GM12878 (cell line): ENCODE measurements at places on chromosomes 4 and X.
A peak's percentile ranks its signal among the peaks of the same experiment; 100 is the strongest.

DNA sequence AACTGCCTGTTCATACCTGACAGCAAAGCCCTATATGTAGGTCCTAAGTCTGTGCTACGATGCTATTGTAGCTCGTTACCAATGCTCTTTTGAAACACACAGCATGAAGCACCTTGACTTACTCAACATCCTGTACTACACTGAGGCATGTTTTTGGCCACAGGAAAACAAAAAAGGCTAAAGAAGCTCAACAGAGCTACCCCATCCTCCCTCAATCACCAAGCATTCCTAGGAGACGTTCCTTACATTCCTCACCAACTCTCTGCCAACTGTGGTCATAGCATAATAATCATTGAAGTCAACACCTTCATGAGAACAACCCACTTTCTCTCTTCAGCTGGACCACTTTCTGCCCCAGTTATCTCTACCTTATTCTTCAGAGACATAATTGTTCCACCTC is 73.7 kb upstream of the SLC25A43 start:
- no peak for DNase-seq

- DNase-seq: no peak
These were observed 703.0 kb downstream of the PCDH18 start for GRCh38 chr4:136829280-136829679.

DNA sequence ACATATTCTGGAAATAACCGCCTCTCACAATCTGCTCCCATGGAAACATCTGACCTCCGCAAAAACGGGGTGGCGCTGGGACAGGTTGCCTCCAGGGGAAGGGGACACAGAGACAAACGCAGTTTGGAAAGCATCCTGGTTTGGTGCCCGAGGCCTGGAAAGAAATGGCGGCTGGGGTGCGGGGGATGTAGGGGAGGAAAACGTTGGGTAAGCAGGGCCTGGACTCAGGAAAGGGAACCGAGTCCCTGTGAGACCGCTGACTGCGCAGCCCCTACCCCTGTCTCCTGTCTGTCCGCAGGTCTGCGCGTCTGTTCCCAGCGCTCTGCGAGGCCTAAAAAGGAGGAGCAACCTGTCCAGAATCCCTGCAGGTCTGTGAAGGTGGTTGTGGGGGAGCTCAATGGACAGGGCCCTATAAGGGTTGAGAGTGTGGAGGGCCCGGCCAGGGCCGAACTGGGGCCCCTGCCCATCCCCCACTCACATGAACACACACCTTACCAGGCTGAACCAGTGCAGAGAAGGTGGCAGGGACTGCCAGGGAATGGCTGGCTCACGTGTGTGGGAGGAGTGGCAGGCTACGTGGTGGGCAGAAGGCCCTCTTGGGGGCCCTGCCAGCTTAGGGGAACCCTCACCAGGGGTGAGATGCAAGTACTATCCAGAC is 672 bp downstream of the TCEAL3 start:
- no peak for DNase-seq

GRCh38 chrX:7316887-7317286 is 168.9 kb upstream of the PUDP start:
- no peak for DNase-seq

GRCh38 chr4:10809905-10810304 is 125.3 kb upstream of the CLNK start:
- DNase-seq: peak; percentile 40

- no peak for DNase-seq
These were observed 2.2 kb downstream of the NHS start for GRCh38 chrX:17377091-17377717.

- no peak for DNase-seq
These were observed 91.7 kb upstream of the ADRA2C start for GRCh38 chr4:3674479-3674851.

GRCh38 chr4:71243091-71243833 is 95.6 kb upstream of the SLC4A4 start:
- no peak for DNase-seq

DNA sequence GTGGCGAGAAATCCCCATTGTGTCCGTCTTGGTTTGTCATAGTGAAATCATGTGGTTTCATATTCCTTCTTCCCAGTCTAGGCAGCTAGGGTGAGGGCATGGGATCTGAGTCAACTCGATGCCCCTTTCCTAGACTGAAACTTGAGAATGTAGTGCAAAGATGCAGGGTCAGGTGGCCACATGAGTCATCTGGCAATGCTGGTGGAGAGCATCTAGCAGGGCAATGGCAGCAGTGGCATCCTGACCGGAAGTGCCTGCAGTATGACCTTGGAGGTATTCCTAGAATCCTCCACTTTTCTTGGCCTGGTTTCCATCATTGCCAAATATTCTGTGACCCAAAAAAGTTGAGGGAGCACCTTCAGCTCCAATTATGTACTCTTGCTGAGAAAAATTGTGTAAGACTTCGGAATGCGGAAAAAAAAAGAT is 39.1 kb upstream of the TMEM184C start:
- no peak for DNase-seq

- no peak for DNase-seq
These were observed 595.9 kb downstream of the CENPC start for GRCh38 chr4:66949419-66949818.

- DNase-seq: no peak
These were observed 626 bp downstream of the JADE3 start for GRCh38 chrX:46912603-46913491.

- no peak for DNase-seq
These were observed 93.7 kb downstream of the RTL5 start for GRCh38 chrX:72038016-72038415.

DNA sequence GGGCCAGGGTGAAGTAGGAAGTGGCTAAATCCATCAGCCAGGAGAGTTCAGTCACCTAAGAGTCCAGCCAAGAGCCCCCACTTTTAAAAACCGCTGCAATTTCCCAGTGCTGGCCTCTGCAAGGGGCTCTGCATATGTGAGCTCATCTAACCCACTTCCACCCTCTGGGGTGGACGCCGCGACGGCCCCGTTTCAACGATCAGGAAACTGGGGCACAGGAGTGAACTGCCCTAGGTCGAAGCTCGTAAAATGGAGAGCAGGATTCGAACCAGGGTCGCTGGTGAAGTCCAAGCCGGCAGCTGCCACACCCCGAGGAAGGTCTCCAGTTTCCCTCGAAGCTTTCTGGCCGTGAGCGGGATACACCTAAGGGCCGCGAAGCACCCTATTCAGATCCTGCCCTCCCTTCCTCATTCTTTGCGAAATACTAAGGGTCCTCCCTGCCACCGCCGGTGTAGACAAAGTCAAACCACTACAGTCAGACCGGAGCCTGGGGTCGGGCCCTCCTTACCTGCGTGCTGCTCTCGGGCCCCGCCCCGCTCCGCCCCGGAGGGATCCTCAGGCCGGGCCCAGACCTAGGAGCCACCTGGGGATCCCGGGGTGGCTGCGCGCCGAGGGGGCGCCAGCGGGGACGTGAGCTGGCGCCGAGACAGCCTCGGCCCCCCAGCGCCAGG is 446 bp downstream of the EVC2 start:
- no peak for DNase-seq

DNA sequence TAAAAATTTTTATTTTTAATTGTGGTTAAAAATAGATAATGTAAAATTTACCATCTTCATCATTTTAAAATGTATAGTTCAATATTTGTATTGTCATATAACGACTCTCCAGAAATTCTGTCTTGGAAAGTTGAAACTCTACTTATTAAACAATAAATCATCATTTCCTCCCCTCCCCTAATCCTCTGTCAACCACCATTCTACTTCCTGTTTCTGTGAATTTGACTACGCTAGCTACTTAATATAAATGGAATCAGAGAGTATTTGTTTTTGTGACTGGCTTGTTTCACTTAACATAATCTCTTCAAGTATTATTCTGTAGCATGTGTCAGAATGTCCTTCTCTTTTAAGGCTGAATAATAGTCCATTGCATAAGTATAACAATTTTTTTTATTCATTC is 729.0 kb upstream of the AADAT start:
- no peak for DNase-seq

DNA sequence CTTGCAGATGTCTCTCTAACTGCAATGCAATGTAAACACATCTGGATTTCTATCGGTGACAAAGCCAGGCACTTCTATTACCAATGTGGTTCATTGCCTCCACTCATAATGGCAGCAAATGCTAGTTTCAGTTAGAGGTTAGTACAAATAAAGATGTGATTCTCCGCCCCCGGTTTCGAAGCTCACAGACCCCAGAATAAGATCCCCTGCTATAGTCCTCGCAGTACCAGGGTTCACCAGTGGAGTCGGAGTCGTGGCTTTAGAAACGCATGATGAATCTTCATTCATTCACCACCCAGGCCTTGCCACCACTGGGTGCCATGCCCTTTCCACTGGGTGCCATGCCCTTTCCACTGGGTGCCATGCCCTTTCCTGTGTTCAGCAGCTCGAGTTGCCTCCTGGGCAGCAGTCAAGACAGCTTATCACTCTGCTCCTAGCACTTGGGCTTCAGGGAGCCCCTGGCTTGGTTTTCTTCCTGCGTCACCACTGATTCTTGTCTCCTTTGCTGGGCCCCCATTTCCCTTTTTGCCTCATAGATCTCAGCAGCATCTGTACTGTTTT is 3.5 kb upstream of the NAA10 start:
- no peak for DNase-seq

DNA sequence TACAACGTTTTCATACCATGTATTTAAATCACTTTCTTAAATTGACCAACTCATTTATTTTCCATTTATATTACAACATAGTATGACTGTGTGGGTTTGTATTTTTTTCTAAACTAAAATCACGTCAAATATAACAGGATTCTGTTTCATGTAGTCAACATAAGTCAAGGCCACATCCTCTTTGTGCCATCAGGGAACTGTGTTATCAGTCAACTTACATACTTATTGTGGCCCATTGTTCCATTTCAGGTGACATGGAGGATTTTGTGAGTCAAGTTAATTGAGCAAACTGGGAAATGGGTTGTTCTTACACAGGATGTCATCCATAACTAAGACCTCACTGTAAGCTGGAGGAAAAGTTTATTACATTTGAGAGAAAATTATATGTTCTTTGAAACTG is 35.9 kb downstream of the STK26 start:
- no peak for DNase-seq

DNA sequence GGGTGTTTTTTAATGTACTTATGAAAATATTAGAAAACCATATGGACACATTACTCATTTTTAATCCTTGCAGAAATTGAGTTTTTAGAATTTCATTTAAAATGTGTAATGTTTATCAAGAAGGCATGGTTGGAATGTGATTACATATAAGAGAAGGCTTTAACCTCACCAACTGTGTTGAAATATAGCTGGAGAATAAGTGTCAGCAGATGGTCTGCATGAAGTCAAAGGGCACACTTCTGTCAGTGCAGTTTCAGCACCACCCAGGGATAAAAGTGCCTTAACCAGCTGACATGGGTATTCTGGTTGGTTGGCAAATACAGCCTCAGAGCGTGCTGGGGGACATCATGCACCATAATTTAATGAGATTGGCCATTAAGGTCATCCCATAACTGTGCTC is 21.2 kb upstream of the ANTXR2 start:
- no peak for DNase-seq

DNA sequence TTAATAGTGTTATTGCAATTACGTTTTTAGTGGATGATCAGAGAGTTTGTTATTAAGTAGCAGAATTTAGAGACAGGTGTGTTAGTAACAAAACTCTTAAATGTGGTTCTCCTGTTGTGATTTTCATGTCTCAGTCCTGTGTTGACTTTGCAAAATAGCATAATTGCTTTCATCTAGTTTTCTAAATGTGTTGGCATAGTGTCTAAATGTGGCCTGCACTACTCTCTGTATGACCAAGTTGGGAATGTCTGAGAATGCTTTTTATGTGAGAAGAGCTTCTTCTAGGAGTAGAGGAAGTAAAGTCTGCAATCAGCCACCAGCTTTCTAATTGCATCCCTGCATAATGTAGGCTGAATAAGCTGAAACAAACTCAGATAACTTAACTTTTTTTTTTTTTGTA is 158.6 kb upstream of the FAT1 start:
- no peak for DNase-seq

- no peak for DNase-seq
These were observed 37.9 kb upstream of the TENM3 start for GRCh38 chr4:182205306-182205705.

- no peak for DNase-seq
These were observed 205.4 kb upstream of the GK2 start for GRCh38 chr4:79613269-79613935.

- no peak for DNase-seq
These were observed 5.8 kb downstream of the CCNQ start for GRCh38 chrX:153592966-153593688.

GRCh38 chr4:112532267-112532666 is 16.3 kb upstream of the NEUROG2 start:
- no peak for DNase-seq

- no peak for DNase-seq
These were observed 181.5 kb downstream of the GC start for GRCh38 chr4:71602289-71602900.

DNA sequence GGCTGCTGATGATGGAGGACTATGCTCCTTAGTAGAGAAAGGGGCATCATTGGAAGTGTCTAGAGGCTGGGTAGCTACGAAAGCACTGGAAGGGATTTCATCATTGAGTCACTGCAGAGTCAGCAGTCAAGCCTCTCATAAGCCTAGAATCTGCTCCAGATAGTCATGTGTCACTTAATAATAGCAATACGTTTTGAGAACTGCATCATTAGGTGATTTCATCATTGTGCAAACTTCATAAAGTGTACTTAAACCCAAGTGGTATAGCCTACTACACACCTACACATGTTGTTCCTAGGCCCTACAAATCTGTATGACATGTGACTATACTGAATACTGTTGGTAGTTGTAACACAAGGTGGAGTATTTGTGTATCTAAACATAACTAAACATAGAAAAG is 165.6 kb downstream of the PTTG2 start:
- no peak for DNase-seq

- DNase-seq: no peak
These were observed 23.0 kb upstream of the SLC25A4 start for GRCh38 chr4:185119927-185120630.

GRCh38 chrX:106415276-106415895 is 196.4 kb upstream of the RADX start:
- no peak for DNase-seq

GRCh38 chr4:109072595-109072994 is 229.9 kb downstream of the COL25A1 start:
- no peak for DNase-seq

DNA sequence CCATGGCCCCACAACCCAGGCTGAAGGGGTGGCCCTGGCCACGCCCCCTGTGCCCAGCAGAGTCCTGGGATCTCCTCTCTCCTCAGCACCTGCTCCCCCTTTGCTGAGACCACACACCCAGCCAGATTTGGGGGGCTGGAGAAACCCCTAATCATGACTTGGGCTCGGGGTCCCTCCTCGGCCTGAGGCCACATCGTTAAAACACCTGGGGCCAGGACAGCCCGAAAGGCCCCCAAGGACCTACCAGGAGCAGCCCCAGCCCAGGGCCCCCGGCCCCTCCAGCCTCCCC is 116.7 kb downstream of the FAM53A start:
- no peak for DNase-seq

- DNase-seq: no peak
These were observed 77.4 kb downstream of the MBNL3 start for GRCh38 chrX:132411310-132411977.

DNA sequence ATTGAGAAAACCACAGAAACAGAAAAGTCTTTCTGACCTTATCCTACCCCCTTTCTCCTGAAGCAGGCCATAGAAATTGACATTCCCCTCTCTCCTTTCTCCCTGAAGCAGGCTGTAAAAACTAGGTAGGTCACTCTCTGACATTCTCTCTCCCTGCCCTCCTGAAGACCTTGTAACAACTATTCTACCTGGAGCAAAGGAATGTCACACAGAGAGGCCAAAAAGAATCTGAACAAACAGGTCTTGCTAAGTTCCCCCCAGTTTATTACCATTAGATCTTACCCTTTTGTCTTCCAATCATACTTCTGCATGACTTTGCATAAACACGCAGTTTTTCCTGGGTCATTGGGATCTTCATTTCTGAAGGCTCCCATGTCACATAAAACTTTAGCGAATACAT is 198.3 kb upstream of the GYPA start:
- DNase-seq: no peak
